ENCODE measurements at places on chromosomes 1 and 21.

DNA sequence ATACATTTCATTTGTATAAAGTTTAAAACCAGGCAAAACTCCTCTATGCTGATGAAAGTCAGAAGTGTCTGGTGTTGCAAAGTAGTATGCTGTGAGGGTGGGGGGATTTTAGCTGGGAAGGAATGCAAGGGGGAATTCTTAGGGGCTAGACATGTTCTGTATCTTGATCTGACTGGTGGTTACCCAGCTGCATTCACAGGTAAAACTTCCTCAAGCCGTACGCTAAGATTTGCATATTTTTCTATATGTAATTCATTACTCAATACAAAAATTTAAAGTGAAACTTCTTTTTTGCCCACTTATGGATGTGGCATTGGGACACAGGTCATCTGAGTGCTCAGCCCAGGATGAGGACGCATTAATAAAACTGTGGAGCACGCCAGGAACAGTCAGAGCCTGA, 323.3 kb downstream of the PAPPA2 start:
- DNase-seq, result no peak

GRCh38 chr1:36613721-36614120, 131.0 kb upstream of the CSF3R start:
- DNase-seq, result no peak

GRCh38 chr1:80961464-80962190, 839.1 kb upstream of the ADGRL2 start:
- DNase-seq, result no peak

- no peak for DNase-seq
Measured at GRCh38 chr1:21620011-21620410, 49.1 kb downstream of the RAP1GAP start.

DNA sequence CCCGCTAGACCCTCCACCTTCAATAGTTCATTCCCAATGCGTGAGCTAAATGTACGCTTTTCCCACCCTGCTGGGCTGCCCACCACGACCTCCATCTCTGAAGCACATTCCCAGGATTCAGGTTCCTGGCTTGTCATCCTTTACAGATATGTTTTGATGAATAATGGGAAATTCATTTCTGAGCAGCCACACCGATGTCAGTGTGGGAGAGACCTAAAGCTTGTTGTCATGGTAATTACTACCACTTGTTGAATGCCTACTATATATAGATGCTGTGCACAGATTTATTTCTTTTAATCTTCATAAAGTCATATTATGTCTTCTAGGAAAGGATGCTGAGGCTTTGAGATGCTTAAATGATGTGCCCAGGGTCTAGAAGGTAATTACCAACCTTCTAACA, 8.0 kb downstream of the RCSD1 start:
- DNase-seq, result no peak

- DNase-seq, result no peak
Measured at GRCh38 chr1:3890389-3891328, 9.4 kb downstream of the C1orf174 start.

DNA sequence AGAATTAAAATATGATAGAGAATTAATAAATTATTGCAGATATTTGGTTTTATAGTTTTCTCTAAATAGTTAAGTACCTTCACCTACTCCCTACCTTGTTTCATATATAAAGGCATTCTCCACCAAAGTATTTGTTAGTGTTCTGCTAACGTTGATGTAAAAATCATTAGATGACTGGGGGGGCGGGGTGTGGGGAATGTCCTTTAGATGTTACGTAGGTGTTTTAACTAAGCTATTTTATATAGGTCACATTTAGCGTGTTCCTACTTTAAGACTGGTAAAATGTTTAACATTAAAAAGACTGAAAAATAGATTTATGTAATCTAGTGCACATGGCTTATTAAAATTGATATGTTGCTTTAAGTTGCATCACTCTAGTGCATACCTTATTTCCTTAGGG, 48.6 kb downstream of the PTPRC start:
- no peak for DNase-seq
